Activated gamma-delta T cell treated with Interleukin-2 at 50 U/mL for 16 hours (primary cell): ENCODE measurements at places on chromosomes 2 and 18.

GRCh38 chr18:69725855-69726508, 221.7 kb downstream of the CD226 start:
- no peak for DNase-seq

GRCh38 chr2:240913810-240914644, 7.9 kb downstream of the CROCC2 start:
- DNase-seq: peak; percentile 62

- DNase-seq: no peak
Measured at GRCh38 chr2:45586600-45586999, 24.5 kb downstream of the SRBD1 start.

- no peak for DNase-seq
Measured at GRCh38 chr2:156083763-156084493, 248.6 kb downstream of the NR4A2 start.

- no peak for DNase-seq
Measured at GRCh38 chr2:225137971-225138370, 95.7 kb upstream of the DOCK10 start.

- no peak for DNase-seq
Measured at GRCh38 chr2:146867477-146867986, 977.3 kb upstream of the ACVR2A start.

DNA sequence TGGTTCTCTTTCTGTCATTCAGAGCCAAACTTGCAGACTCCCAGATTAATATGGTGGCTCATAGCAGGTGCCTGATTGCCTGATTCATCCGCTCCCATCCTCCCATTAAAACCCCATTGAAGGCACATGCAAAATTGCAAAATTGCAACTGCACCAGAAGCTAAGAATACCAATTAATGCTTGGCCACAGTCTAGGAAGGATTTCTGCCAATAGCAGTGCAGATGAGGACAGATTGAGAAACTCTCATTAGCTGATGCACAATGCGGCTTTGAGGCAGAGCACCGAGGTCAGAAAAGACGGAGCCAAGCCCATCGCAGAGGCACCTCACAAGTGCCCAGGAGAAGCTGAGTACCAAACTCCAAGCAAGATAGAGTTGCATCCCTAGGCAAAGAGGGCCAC, 172.8 kb downstream of the ARL4C start:
- DNase-seq: no peak

DNA sequence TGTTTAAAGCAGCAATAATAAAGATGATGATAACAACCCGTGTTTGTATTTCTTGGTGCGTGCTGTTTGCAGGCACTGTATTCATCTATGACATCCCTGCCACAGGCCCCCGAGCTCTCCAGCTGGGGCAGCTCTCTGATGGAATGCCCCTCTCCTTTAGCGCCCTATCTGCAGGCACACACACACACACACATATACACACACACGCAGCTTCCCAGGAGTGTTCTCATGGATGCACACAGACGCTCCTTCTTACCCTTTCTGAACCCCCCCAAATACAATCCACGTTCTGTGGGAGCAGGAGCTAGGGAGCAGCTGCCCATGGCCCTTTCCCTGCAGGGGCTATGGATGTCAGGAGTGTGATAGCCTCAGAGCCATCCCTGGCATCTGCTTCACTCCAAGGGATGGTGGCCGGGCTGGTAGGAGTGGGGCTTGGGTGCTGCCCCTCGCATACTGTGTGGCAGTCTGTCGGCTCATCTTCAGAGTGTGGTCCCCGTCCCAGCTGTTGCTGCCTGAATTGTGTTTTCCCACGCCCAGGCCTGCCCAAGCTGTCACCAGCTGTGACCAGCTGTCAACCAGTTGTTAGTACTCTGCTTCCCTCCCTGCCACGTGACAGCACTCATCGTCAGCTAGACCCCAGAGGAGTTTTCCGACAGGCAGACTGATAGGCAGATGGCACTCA, 50.8 kb upstream of the MYCN start:
- DNase-seq: no peak

GRCh38 chr2:200092235-200092634, 136.9 kb downstream of the MAIP1 start:
- no peak for DNase-seq

DNA sequence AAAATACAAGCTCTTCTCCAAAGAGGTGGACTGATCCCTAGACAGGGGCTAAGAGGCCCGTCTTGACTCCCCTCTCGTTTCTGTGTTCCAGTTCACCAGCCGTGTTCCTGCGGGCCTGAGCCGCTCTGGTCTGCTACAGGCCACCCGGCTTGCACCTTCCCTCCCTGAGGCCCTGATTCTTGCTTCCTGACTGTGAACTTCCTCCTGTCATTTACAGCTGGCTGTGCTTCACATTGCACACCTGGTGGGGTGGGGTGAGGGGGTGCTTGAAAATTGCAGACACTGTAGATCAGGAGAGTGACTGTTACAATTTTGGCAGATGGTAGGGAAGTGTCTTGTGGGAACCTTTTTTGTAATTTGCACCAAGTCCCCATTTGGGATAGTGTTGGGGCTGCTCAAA, 64.4 kb downstream of the TSN start:
- DNase-seq: no peak

- DNase-seq: no peak
Measured at GRCh38 chr18:9380621-9381395, 46.2 kb downstream of the TWSG1 start.
